Bone marrow (tissue), 2 donors: ENCODE measurements at places on chromosomes 6 and 20.

GRCh38 chr20:53126185-53126584, 154.0 kb downstream of the TSHZ2 start:
- DNase-seq, result no peak

DNA sequence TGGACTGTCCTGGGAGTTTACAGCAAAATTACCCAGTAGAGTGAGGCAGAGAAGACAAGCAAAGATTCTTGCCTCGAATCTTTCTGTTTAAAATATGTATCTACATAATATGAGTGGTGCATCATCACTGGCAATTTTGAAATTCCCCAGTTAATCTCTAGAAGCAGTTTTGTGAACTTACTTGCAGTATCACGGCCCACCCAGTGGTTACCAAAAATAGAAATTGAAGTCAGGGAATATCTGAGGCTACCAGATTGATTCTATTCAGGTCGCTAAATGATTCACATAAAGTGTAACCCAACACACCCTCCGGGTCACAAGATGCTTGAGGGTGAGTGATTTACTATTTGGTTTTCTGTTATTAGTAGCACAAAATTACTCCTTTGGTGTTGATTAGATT, 111.9 kb downstream of the PPP1R14C start:
- DNase-seq, result no peak

- no peak for DNase-seq
Measured at GRCh38 chr20:31691646-31692275, 30.9 kb downstream of the BCL2L1 start.

DNA sequence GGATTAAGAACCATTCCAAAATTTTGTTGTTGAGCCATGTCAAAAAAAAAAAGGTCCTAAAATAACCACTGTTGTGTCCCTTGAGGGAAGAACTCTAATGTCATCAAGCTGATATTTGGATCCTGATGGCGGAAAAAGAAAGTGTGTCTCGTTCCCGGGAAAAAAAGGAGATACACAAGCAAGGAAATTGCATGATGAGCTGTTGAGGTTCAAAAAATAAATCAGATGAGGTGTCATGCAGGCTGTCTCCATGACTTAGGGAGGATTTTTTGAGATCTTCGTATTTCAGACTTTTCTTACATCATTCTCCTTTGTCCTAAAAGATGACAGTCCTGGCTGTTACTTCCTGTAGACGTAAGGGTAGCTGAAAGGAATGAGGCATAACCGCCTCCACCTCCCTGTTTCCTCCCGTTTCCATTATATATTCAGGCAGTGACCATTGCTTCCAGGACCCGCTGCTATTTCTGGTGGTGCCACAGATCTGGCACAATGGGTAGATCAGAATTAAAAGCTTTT, 117.3 kb upstream of the TNFAIP3 start:
- no peak for DNase-seq

DNA sequence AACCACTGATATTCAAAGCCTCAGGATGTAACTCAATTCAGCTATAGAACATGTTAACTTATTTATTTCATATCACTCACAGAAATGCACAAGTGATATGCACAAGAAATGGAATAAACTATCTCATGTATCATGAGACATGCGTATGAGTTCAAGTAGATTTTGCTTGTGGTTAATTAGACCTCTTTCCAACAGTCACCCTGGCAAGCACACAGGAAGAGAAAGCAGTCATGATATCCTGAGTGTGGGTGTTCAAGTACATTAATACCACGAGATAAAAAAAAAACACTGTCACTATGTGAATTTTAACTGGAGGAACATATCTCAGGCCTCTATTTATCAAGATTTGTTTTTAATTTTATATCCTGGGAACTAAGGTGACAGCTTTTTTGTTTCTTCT, 64.2 kb downstream of the LAMP5 start:
- DNase-seq, result no peak

DNA sequence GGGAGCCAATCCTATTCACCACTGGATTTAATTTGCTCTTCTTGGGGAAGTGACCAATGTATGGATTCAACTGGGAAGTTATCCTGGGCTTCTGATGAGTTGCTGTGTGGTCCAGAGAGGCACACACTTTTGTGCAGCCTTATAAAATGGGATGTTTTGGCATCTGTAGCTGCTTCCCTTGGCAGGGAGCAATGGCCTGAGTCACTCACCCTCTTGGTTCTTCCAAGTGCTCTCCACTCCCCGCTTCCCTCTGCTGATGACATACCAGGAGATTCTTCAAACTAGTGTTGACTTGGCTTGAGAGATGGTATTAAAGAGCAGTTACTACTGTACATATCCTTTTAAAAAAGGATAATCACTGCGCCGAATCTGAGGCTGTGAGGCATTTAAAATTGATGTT, 105.8 kb downstream of the JARID2 start:
- no peak for DNase-seq

GRCh38 chr6:157813750-157814455, 9.1 kb upstream of the SNX9 start:
- DNase-seq, result no peak

DNA sequence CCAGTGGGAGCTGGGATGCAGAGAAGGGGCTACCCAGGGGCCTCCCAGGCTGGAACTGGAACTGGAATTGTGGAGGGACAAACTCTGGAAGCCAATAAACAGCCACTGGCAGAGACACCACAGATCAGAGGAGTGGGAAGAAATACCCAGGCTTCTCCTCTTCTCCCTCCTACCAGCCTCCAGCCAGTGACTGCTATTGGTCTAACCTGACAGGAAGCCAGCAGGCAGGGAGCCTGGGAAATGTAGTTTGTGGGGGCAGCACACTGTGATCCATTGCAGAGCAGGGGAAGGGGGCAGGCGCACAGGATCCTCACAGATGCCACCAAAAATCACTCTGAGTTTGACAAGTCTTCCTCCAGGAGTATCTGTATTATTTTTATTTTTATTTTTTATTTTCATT, 12.1 kb upstream of the MLN start:
- DNase-seq, result no peak

- DNase-seq, result no peak
Measured at GRCh38 chr6:144171406-144171805, 21.1 kb downstream of the STX11 start.

GRCh38 chr6:41487860-41488432, 58.2 kb upstream of the FOXP4 start:
- DNase-seq, result no peak

DNA sequence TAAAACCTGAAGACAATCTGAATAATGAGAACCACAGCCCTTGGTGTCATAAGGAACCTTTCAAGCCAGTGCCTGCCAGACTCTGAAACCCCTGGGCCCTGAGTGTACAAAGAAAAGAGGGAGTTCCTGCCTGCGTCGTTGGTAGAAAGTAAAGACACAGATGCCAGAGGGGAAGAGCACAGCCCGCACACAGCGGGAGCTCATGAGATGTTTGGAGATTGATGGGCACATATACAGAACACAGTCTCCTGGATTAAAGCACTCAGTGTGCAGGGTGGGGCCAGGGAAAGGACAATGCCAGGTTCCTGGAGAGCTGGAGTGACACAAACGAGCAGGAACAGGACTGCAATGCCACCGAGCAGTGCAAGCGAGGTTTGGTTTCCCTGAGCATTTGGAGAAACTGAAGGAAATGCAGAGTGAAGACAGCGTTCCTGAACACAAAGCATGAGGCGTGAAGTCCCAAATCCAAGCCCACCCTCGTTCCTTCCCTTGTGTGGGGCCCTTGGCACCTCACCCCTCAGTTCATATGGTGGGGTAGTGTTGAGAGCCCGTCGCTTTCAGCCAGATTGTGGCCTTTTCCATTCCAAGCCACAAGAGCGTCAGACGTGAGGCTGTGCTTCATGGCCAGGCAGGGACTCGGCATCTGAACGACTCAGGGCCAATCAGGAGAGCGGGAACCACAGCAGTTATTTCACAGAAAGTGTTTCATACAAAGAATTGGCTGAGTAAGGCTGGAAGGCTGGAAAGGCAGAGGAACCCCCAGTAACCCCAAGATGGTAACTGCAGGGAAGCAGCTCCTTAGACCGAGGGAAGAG, 41.0 kb upstream of the RPS6KA2 start:
- no peak for DNase-seq

DNA sequence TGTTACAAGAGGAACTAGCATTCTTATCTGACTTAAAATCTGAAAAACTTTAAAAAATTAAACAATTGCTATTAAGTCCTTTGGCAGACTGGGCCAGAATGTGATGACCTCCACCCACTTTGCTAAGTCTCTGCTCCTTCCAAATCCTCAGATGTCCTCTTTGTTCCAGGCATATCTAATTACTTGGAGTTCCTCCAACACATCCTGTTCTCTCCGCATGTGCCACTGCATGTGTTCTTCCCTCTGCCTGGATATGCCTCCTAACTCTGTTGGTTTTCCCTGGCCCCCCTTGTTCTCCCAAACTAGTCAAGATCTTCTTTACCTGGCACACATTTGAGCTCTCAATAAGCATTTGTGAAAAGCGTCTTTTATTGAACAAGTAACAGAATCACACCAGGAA, 23.1 kb downstream of the ELOVL2 start:
- no peak for DNase-seq

DNA sequence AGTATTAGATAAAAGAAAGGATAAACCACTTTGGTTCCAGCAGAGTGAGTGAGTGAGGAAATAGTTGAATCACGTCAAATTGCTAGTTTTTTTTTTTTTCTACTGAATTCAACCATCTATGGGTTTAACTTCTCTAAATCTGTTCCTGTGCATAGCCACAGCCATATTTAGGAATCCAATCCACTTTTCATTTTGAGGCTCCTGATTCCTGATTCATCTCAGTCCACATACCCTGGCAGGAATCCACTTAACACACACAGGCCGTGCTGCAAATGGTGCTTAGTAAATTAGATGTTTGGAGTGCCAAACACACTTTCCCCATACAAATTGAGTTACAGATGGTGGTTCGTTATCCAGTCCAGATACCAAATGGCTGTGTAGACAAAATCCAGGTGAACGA, 220.3 kb downstream of the ALDH8A1 start:
- no peak for DNase-seq

DNA sequence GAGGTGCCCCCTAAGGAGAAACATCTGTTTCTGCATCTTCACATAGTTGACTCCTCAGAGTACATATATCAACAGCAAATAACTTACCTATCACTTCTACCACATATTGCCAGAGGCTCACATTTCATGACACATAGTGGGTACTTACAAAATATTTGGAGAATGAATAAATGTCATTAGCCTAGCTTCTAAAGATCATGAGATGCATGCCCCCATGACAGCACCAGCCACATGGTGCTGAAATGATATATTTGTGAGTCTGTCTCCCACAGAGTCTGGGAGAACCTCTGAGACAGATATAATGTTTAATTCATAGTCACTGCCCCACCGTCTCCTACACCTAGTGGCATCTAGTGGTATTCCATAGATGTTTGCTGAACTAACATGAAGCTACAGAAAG, 555.6 kb downstream of the KIF16B start:
- no peak for DNase-seq

DNA sequence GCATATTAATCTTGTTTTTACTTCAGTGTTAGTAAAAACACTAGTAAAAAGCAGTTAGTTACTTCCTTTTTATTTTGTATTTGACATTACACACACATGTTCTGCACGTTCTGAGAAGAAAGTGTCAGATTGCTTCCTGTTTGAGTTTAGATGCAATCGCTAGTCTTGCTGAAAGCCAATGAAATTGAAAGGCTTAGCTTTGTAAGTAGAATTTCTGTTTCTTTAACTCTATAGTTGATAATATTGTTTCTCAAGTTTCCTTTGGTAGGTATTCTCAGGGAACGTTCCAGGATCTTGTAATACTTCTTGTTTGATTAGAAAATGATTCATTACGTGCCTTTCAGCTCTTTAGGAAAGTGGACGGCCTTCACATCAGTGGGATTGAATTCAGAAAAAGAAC, 55.0 kb downstream of the CDKAL1 start:
- DNase-seq, result peak; percentile 41

DNA sequence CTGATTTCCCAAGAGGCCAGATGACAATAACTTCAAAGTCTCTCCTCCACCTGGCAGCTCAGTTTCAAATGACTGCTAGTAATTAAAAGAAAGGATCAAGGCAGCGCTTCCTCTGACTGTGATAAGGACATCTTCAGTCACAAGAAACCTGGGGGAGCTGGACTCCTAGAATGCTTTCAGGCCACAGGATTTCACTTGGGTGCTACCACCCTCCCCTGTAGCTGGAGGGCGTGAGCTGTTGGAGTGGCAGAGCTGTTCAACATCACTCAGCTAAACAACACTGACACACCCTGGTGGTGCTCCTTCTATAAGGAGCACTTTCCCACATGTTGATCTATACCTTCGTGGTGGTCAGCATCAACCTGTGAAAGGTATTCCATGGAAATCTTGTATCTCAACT, 2.2 kb upstream of the CNR1 start:
- no peak for DNase-seq

DNA sequence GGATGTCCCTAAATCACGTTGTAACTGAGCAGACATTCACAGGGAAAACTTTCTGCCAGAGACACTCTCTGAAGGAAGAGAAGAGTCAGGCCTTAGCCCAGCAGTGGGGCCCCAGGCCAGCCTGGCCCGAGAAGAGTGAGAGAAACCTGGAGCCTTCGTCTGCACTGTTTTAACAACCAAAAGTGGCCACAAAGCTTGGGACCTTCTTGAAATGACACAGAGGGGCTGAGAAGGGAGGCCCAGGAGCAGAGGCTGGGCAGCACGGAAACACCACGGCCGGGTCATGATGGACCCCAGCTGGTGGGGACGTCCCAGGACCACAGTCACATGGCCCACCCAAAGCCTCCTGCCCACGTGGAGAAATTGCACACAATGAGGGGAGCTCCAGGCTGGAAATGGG, 126.8 kb upstream of the THBS2 start:
- no peak for DNase-seq

DNA sequence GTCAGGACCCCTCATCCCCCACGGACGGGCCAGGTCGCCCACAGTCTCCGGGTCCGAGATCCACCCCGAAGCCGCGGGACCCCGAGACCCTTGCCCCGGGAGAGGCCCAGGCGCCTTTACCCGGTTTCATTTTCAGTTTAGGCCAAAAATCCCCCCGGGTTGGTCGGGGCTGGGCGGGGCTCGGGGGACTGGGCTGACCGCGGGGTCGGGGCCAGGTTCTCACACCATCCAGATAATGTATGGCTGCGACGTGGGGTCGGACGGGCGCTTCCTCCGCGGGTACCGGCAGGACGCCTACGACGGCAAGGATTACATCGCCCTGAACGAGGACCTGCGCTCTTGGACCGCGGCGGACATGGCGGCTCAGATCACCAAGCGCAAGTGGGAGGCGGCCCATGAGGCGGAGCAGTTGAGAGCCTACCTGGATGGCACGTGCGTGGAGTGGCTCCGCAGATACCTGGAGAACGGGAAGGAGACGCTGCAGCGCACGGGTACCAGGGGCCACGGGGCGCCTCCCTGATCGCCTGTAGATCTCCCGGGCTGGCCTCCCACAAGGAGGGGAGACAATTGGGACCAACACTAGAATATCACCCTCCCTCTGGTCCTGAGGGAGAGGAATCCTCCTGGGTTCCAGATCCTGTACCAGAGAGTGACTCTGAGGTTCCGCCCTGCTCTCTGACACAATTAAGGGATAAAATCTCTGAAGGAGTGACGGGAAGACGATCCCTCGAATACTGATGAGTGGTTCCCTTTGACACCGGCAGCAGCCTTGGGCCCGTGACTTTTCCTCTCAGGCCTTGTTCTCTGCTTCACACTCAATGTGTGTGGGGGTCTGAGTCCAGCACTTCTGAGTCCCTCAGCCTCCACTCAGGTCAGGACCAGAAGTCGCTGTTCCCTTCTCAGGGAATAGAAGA, 978 bp downstream of the HLA-A start:
- DNase-seq, result no peak
